Bronchial smooth muscle cell (primary cell): ENCODE measurements at places on chromosomes 2 and 18. TPM values are rescaled to one million over a fixed set of nuclear protein-coding genes. Genes with fewer than 3 reads are reported as not detected.

The ZNF396 gene
- 1.4 and 2.2 TPM in 2 replicates for total RNA-seq

The RAD51AP2 gene
- not detected in 2 replicates for total RNA-seq

The MTCL1 gene
- 32.9 and 46.7 TPM in 2 replicates for total RNA-seq

The NIF3L1 gene
- total RNA-seq, result 21.1 and 21.9 TPM in 2 replicates

The TXNDC2 gene
- 0.16 TPM in 1 of 2 replicates, not detected in the other for total RNA-seq

The NEURL3 gene
- 0.09 and 0.16 TPM in 2 replicates for total RNA-seq

The PXDN gene
- 72.0 and 73.5 TPM in 2 replicates for total RNA-seq

The ICA1L gene
- total RNA-seq, result 2.2 and 2.6 TPM in 2 replicates

The IL1RL2 gene
- 1.9 and 2.2 TPM in 2 replicates for total RNA-seq

The UBE2E3 gene
- 45.5 and 86.8 TPM in 2 replicates for total RNA-seq

The CCBE1 gene
- total RNA-seq, result 14.2 and 24.9 TPM in 2 replicates

The STON1 gene
- 6.7 and 12.8 TPM in 2 replicates for total RNA-seq

The DSC3 gene
- under 0.01 and 0.09 TPM in 2 replicates for total RNA-seq

The AGPS gene
- 16.4 and 18.9 TPM in 2 replicates for total RNA-seq

The DYNAP gene
- total RNA-seq, result not detected in 2 replicates

The ZNF804A gene
- 0.86 and 4.7 TPM in 2 replicates for total RNA-seq

The TBR1 gene
- not detected in 2 replicates for total RNA-seq

The G6PC2 gene
- not detected in 2 replicates for total RNA-seq

The CXCR1 gene
- total RNA-seq, result not detected in 2 replicates

The GPC1 gene
- total RNA-seq, result 61.6 and 68.6 TPM in 2 replicates

The LOXHD1 gene
- total RNA-seq, result not detected in 2 replicates

The WDR7 gene
- 17.3 and 30.0 TPM in 2 replicates for total RNA-seq

The MARCHF4 gene
- under 0.01 and 0.32 TPM in 2 replicates for total RNA-seq

The SERPINB7 gene
- 0.79 TPM in 1 of 2 replicates, not detected in the other for total RNA-seq

The SLC40A1 gene
- total RNA-seq, result 47.0 and 76.7 TPM in 2 replicates

The ZNF2 gene
- total RNA-seq, result 8.8 and 10.2 TPM in 2 replicates

The PGAP1 gene
- total RNA-seq, result 4.4 and 5.7 TPM in 2 replicates

The IL1B gene
- total RNA-seq, result 0.63 TPM in 1 of 2 replicates, not detected in the other

The IL1R2 gene
- 0.09 and 0.79 TPM in 2 replicates for total RNA-seq

The NFATC1 gene
- 2.8 and 3.1 TPM in 2 replicates for total RNA-seq

The INPP5D gene
- total RNA-seq, result 0.86 and 1.3 TPM in 2 replicates

The UBE2F gene
- 35.1 and 50.5 TPM in 2 replicates for total RNA-seq

The VWA3B gene
- 0.16 and 0.17 TPM in 2 replicates for total RNA-seq

The C2orf68 gene
- 11.2 and 13.2 TPM in 2 replicates for total RNA-seq
